Ovary (tissue), 10 donors: ENCODE measurements at places on chromosomes 2 and 18. TPM values are rescaled to one million over a fixed set of nuclear protein-coding genes. Genes with fewer than 3 reads are reported as not detected.

Gene SETBP1
- total RNA-seq, result 35.8 TPM

Gene EGR4
- not detected for total RNA-seq

Gene GULP1
- 47.1 TPM for total RNA-seq

Gene TBC1D8
- 21.9 TPM for total RNA-seq

DNA sequence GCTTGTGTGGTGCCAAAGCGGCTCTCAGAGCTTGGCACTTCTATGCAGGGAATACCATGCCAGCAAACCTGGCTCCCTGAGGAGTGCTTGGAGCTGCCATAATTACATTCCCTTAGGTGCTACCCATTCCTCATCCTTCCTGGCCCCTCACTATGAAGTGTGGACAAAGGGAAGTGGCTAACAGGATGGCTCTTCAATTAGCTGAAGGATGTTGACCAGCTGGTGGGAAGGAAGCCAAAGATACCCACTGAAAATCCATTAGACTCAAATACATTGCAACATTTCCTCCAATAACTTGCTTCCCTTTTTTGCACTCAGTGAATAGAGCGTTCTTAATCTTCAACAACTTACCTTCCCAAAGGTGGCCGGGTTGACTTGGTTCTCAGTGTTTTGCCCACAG, 8.5 kb downstream of the RFX8 start:
- no peaks in the 10 kb centered on the region for H3K36me3 ChIP-seq
- H3K4me1 ChIP-seq, result peaks cover 1% of the 10 kb centered on the region
- H3K4me3 ChIP-seq, result no peak overlapping the region
- DNase-seq, result no peak

Gene UGT1A1
- total RNA-seq, result not detected

- H3K4me3 ChIP-seq, result no peak overlapping the region
- DNase-seq, result no peak
- H3K36me3 ChIP-seq, result no peaks in the 10 kb centered on the region
- H3K27ac ChIP-seq, result no peak overlapping the region
- H3K27me3 ChIP-seq, result no peaks in the 10 kb centered on the region
- peaks cover 23% of the 10 kb centered on the region for H3K4me1 ChIP-seq
These were observed 26.4 kb downstream of the ZNF516 start for GRCh38 chr18:76468345-76469304.

GRCh38 chr2:176746411-176746810, 466.2 kb upstream of the HNRNPA3 start:
- H3K27ac ChIP-seq, result no peak overlapping the region
- H3K4me1 ChIP-seq, result peaks cover 8% of the 10 kb centered on the region
- no peaks in the 10 kb centered on the region for H3K36me3 ChIP-seq
- H3K4me3 ChIP-seq, result no peak overlapping the region
- H3K27me3 ChIP-seq, result no peaks in the 10 kb centered on the region

DNA sequence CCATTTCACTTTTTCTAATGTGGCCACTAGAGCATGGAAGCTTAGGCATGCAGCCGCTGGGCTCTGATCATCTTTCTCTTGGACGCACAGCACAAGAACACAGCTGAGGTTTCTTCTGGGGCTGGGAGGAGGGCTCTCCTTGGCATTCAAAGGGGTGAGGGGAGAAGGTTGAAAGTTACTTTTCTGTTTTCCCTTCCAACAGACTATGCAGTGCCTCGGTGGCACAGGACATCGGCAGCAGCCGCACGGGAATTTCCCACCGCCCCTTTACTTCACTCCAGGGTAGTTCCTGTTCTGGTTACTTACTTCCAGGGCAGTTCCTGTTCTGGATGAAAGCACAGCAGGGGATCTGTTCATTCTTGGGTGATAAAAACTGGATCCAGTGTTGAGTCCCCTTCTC, 18.9 kb upstream of the MAL start:
- H3K4me1 ChIP-seq, result no peaks in the 10 kb centered on the region
- H3K36me3 ChIP-seq, result no peaks in the 10 kb centered on the region
- no peak overlapping the region for H3K4me3 ChIP-seq
- H3K27ac ChIP-seq, result no peak overlapping the region

Gene TEKT4
- total RNA-seq, result 0.30 TPM

DNA sequence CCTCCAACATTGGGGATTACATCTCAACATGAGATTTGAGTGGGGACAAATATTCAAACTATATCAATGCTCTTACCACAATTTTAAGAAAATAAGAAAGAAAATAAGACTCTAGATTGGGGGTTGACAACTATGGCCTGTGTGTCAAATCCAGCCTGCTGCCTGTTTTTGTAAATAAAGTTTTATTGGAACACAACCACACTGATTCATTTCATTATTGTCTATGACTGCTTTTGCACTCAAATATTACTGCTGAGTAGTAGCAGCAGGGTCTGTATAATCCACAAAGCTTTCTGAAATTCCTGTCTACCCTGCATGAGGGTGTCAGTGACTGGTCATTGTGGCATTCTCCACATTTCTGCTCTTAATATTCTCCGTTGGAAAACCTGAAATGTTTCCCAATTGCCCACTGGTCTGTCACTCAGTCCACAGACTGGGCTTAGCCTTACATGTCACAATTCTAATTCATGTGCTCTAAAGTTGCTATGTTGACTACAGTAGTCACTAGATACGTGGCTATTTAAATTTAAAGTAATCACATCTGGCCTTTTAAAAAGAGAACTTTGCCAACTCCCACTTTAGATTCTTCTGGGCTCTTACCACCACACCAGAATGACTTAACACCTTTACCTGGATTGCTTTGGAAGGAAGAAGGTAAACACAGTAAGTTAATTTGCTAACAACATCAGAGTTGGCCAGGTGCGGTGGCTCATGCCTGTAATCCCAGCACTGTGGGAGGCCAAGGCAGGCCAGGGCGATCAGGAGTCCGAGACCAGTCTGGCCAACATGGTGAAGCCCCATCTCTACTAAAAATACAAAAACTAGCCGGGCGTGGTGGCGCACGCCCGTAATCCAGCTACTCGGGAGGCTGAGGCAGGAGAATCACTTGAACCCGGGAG, 86.9 kb downstream of the CLHC1 start:
- no peaks in the 10 kb centered on the region for H3K27me3 ChIP-seq
- H3K27ac ChIP-seq, result no peak overlapping the region
- no peak overlapping the region for H3K4me3 ChIP-seq
- H3K4me1 ChIP-seq, result no peaks in the 10 kb centered on the region
- DNase-seq, result no peak
